ENCODE measurements at places on chromosomes 6 and 20.

GRCh38 chr20:54189630-54190029 lies 15.8 kb upstream of the CYP24A1 start:
- no peak for DNase-seq

GRCh38 chr20:38859070-38859690 lies 53.7 kb downstream of the PPP1R16B start:
- no peak for DNase-seq

DNA sequence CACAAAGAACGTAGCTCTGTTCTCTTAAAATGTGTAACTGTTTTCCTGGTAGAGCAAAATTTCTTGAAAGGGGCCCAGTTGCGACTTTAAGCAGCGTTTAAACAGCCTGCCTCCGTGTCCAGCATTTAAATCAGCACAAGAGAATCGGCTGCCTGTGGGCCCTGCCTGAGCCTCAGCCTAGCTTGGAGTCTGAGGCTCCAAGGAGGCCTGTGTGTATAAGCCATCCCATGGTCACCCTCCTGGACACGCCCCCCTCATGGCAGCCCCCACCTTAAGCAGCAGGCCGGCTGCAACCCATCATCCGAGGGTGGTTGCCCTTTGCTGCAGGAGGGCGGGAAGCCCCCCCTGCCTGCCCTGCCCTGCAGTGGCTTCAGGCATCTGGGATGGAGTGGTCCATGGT lies 18.9 kb downstream of the SDCBP2 start:
- no peak for DNase-seq

DNA sequence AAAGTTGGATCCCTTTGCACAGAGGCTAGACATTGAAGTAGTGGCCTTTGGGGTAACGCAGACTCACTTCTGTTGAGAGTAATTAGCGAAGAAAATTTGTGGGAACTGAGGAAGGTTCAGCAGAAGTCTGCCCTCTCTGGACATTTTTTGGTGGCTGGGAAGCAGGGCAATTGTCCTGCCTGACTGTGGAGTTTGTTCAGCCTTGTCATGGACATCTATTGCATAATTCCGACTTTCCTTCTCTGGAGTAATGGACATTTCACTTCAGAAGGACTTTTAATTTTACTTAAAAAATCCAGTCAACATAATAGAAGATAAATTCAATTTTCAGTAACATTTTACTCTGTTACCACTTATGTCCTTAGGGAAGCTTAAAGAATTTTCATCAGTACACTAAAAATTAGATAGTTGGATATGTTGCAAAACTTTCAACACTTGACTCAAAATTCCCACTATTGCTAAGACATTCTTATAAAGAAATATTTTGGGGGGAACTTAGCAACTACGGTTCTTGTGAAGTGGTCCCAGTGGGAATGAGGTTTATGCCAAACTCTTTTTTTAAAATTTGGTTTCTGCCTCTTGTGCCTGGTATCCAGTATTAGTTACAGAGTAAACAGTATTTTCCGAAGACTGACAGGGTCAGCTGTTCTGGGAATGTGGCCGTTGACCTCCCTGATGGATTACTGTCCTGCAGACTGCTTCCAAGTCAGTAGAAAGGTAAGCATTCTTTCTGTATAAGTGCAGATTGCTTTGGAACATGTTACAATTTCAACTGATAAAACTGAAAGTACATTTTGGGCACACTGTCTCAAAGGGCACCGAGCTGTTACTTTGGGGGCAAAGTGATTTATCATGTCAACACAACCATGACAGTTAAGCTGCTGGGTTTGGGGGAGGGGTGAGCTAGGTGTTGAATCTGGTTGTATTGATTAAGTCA lies 100.6 kb upstream of the MLIP start:
- no peak for DNase-seq

DNA sequence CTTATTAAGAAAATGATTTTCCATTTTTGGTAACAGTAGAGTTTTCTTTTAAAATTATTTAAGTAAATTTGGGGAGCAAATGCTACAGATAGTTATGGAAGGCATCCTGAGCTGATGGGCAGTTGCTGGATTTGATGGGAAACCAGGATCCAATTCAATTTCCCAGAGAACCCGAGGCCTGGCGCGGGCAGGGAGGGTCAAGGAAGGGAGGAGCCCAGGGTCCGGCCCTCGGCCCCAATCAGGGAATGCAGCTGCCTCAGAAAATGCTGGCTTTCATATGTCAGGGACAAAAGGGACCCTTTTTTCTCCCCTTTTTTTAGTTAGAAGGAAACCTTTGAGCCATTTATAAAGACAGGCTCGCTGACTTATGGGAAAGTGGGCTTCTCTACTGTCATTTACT lies 42.1 kb downstream of the CTCFL start:
- no peak for DNase-seq

GRCh38 chr20:51131811-51132210 lies 108.9 kb upstream of the KCNG1 start:
- no peak for DNase-seq

DNA sequence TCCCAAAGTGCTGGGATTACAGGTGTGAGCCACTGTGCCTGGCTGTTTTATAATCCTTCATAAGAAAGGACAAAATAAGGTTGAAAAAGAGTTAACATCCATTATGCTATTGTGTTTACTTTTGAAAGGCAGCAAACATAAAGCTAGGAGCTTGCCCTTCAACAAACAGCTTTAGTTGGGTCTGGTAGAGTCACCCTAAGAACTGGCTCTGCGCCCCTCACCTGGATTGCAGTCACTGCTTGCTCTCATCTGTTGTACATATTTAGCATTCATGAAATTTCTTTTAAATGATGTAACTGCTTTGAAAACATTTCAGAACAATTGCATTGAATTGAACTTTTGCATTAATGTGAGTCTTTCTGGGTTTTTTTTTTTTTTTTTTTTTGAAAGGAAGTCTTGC lies 38.9 kb downstream of the JARID2 start:
- DNase-seq: no peak

- DNase-seq: no peak
Observed at GRCh38 chr6:122428781-122429180, 29.3 kb downstream of the HSF2 start.

DNA sequence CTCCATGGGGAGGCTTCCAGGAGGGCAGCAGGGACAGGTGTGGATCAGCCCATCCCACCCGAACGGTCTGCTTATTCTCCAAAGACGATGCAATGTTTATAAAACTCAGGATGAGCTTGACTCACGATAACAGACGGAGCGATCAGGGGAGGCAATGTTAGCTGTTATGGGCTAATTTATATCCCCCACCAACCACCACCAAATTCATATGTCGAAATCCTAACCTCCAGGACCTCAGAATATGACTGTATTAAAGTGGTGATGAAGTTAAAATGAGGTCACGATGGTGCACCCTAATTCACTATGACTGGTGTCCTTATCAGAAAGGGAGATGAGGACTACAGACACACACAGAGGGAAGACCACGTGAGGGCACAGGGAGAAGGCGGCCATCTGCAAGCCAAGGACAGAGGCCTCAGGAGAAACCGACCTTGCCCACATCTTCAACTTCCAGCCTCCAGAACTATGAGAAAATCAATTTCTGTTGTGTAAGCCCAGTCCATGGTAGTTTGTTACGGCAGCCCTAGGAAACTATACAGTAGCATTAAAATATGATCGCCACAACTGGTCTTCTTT lies 7.0 kb downstream of the ADTRP start:
- DNase-seq: no peak

DNA sequence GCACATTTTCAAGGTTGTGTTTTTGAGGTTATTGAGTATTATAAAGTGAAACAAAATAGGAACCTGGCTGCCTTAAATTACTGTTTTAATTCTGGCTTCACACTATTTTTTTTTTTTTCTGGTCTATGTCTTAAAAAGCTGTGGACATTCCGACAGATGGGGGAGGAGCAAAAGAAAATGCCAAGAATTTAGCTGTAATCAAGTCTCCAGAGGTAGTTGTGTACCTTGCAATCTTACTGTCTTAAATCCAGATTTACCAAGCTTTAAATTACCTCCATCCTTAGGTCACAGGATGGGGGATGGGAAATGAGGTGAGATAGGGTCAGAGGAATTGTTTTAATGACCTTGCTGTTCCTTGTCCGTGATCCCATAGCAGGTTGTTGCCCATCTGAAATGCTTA lies 182.8 kb downstream of the UTRN start:
- no peak for DNase-seq

- DNase-seq: no peak
Observed at GRCh38 chr6:11459079-11459610, 78.4 kb upstream of the TMEM170B start.

DNA sequence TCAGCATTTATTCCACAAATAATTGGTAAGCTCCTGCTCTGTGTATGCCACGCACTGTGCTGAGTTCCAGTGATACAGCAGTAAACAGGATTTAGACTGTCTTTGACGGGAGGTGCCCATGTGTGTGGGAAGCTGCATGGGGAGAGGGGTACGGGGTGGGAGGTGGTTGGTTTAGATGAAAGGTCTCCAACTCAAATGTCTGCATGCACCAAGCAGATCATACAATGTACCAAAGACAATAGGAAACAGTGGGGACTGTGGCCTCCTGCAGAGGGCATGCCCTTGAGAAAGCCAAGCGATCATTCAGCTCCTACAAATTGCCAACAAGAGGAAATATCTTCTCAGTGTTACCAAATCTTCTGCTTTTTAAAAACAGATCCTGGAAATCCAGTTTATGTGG lies 36.1 kb downstream of the SLC22A2 start:
- DNase-seq: no peak

DNA sequence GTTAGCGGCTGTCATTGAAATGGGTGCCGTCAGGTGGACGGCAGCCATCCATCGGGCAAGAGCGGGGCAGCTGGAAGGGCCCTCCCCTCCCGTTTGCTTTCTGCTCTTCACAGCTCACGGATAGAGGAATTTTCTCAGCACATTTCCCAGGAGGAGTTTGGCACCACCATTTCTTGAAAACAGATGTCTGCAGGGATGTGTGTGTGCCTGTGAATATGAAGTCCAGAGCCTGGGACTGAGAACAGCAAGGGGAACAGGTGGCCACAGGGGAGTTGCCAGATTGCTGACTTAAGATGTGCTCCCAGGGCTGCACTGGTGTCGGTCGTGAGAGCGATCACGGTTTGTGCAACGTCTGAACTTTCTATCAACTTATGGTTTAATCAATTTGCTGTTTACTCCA lies 22.1 kb upstream of the ECI2 start:
- no peak for DNase-seq

DNA sequence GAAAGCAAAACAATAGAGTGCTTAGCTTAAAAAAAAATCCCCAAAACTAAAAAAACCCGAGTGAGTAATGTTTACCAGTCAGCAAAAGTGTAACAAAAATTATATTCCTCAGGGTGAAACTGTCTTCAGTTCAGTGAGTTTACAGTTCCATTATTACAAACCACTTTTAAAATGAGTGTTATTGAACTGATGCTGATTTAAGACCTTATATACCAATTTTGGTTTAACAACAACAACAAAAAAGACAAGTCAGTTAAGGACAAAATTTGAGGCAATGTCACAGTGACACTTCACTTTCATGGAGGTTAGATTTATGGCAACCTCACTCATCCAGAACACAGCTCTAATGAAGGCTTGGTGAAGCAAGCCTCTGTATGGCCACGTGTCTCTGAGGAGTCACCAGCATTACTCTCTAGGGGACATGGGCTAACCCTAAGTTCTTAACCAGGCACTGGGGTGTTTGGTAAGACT lies 630.8 kb downstream of the PHF3 start:
- DNase-seq: no peak

- no peak for DNase-seq
Observed at GRCh38 chr20:46709459-46710152, at the start of gene SLC2A10. TSS of gene SLC2A10 (plus strand) at chr20:46709649. CDS start at chr20:46709737, 88 bp downstream.

DNA sequence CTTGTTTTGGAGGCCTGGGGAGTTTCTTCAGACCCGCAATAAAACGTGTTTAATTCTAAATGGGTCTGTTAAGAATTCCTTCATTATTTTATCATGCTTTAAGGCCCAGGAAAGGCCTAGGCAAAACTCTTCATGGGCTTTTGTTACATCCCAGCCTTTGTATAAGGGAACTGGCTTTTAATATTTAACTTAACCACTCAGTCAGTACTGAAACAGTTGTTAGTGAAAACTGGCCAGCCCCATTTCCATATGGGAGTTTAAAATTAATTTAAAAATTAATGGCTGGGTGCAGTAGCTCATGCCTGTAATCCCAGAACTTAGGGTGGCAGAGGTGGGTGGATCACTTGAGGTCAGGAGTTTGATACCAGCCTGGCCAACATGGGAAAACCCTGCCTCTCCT lies 213.2 kb upstream of the FKBP1C start:
- no peak for DNase-seq

DNA sequence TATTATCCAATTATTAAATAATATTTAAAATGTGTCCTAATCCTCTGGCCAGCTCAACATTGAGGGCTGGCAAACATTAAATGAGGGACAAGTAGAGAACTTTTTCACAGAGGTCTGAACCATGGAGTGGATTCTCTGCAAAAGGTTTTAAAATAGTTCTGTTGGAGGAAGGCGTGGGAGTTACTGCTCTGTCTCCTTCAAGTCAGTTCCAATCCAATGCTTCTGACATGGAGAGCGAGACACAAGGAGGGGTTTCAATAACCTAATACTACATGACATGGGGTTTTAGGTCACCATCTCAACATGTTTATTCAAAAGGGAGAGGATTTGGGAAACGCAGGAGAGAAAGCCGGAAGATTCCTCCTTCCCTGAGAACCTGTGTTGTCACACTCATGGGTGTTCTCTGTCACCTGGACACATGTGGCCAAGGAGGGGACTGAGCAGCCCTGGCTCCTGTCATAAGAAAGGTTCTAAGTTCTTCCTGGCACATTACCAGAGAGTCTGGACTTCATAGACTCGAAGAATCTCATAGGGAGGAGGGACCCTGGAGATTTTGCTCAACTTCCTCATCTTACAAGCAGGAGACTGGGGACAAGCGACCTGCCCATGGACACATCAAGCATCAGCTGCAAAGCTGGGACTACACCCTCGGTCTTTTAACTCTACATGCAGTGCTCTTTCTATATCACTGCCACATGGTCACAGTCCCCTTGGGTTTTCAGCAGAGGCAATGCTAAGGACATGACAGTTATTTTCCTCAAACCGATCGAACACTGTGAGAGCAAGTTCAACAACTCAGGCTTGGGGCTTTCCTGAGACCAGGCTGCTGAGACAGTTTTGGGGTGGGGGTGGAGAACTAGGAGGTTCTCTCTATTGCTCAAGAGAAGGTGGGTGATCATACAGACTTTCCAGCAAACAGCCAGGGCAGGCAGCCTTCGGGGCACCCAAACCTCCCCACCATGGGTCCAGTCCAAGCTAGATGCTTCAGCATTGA lies 38.6 kb downstream of the PRDM1 start:
- DNase-seq: no peak

GRCh38 chr6:122839906-122840305 lies 50.8 kb downstream of the SMPDL3A start:
- no peak for DNase-seq

DNA sequence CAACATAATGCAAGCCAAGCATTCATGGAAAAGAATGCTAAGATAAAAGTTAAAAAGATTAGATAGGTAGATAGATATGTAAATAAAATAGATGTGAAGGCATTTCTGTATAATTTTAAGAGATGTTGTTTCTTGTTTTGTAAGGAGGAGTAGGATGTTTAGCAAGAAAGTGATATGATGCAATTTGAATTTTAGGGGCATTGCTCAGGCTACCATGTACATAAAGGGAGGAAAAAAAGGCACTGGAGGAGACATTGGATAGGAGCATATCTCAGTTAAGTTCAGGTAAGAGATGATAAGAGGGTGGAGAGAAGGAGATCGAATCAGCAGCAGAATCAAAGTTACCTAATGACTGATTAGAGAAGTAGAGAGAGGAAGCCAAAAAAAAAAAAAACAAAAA lies 194.7 kb downstream of the TENT5A start:
- no peak for DNase-seq

- DNase-seq: no peak
Observed at GRCh38 chr20:4973330-4974097, 27.8 kb downstream of the SLC23A2 start.

Measured in T-helper 1 cell (primary cell).